ENCODE measurements at places on chromosomes 6 and 20.

DNA sequence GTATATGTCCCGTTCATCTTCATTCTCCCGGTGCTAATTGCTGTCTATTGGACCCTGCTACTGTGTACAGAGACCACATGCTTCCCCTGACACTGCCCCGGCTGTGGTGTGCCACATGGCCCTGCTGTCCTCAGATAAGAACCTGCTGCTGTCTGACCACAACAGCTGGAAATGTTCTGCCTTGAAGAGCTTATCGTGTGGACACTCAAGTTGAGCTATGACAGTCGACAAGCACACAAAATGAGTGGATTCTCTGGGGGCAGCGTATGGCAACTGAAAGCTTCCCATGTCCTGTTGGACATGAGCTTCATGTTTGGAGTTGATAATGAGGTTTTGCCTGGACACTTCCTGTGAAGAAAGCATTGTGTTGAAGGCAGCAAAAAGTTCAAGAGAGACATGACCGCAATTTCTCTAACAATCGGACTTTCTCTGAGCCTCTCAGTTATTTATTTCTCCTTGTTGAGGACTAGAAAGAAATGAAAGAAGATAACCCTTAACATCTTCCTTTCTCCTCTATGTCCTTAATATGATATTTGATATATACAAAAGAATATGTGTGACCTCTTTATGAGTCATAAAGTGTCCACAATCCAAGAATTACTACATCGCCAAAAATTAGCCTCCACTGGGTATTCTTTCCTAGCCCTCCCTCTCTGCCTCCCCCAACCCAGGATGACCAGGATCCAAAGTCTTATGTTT, 187.1 kb upstream of the TCF21 start:
- DNase-seq: no peak

- no peak for DNase-seq
Observed at GRCh38 chr6:108621117-108621516, 60.4 kb downstream of the FOXO3 start.

DNA sequence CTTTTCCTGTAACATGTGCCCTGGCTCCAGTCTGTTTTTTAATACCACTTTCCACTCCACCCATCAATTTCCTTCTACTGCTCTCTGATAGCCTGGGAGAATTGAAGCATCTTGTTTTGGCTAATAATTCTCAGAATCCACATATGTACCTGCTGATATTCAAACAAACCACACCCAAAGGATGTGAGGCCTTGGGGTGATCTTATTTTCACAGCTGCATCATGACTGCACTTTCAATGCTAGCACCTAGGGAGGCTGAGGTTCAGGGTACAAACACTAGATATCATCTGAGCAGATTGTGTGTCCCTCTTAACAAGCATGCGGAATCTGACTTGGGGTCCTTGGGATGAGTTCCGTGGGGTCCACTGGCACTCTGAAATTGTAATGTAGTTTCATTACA, 12.7 kb downstream of the FNDC1 start:
- DNase-seq: no peak

DNA sequence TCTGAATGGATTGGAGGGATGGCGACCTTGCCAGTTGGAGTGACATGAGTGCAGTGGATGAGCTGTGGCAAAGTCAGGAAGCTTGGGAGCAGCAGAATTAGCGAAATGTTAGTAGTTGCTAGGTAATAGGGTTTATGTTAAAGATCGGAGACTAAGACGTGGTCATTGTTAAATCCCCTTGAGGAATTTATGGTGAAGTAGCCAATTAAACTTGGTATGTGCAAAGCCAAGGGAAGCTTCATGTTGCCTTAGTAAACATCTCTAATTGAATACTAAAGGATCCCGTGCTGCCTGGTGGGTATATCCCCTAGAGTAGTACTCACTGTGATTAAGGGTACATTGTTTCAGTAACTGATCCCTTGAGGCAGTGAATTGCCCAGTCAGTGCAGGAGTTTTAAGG, 106.0 kb downstream of the PRIM2 start:
- no peak for DNase-seq

DNA sequence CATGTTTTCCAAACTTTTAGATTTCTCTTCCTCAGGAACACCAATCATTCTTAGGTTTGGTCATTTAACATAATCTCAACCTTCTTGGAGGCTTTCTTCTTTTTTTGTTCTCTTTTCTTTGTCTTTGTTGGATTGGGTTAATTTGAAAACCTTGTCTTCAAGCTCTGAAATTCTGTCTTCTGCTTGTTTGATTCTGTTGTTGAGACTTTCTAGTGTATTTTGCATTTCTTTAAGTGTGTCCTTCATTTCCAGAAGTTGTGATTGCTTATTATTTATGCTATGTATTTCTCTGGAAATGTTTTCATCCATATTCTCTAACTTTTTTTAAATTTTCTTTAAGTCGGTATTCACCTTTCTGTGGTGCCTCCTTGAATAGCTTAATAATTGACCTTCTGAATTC, 42.2 kb downstream of the STMND1 start:
- DNase-seq: no peak

DNA sequence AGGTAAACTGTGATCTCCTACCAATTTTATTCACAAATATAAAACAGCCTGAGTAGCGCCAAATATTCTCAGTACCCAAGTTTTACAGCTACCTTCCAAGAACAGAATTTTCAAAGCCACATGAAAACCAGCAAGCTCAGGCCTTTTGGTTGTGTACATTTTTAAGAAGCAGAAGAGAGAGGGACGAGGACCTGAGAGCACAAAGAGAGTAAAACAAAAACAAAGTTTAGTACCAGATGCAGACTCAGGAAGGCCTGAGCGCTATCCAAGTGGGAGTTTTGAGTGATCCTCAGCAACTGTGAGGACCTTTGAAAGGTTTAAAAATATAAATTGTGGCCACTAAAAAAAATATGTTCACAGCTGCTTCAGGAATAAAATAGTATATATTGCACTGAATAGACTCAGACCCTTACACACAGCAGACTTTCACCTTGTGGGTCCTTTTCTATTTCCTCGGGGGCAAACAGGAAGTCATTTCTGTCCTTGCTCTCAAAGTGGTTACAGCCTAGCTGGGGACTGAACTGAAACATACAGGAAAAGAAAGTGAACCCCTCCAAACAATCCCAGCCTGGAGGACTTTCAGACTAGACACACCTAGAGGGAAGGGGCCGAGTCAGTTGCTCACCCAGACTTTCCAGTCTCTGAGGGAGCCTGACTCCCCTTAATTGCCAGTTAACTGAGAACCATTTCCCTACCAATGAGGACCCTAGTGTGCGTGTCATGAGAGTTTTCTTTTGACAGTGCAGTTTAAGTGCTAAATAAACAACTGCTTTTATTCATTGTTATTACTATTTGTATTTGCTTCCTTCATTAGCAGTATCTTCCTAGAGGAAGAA, 48.5 kb upstream of the NT5E start:
- no peak for DNase-seq

DNA sequence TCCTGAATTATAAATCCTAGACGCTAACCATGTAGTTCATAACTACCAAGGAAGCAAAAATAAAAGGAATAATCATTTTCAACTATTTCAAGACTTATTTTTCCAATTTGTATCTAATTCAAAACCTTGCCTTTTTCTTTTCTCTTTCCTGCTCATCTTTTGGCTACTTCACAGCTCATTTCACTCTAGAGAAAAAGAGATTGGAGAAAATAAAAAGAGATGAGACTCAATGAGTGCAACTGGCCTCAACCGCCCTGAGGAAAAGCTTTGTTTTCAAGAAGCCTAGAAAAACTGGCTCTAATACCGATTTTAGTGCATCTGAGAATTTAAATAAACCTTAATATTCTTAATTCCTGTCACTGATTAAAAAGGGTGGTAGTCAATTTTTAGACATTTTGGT, 36.4 kb downstream of the IPCEF1 start:
- DNase-seq: no peak

DNA sequence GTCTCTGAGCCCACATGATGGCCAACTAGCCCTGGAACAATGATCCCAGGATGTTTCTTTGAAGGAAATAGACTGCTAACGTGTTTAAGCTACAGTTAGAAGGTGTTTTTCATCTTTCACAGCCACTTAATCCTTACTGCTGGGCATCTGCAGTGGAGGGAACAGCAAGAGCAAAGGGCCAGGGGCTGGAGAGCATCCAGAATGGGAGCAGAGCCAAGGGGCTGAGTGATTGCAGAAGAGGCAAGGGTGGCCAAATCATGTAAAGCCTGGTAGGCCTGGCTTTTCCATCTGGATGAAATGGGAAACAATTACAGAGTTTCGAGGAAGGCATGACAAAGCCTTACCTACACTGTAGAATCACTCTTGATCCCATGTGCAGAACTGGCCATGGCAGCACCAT, 18.7 kb upstream of the LAMP5 start:
- DNase-seq: no peak

- DNase-seq: peak; percentile 35
Observed at GRCh38 chr20:25065625-25066338, 7.8 kb upstream of the ACSS1 start.

- DNase-seq: no peak
Observed at GRCh38 chr6:2651536-2651935, 99.2 kb downstream of the MYLK4 start.

All from activated T-helper 2 cell treated with anti-CD3 and anti-CD28 coated beads, Interferon-gamma antibody, Interleukin-2, Interleukin-4, amounts not matched to agents 10 μg/mL and 5 μg/mL and 100 μg/mL, durations not matched to agents 14 hours and 24 hours and 36 hours (primary cell).